NCI-H1105 (cell line): ENCODE measurements at places on chromosomes 3 and 15.

DNA sequence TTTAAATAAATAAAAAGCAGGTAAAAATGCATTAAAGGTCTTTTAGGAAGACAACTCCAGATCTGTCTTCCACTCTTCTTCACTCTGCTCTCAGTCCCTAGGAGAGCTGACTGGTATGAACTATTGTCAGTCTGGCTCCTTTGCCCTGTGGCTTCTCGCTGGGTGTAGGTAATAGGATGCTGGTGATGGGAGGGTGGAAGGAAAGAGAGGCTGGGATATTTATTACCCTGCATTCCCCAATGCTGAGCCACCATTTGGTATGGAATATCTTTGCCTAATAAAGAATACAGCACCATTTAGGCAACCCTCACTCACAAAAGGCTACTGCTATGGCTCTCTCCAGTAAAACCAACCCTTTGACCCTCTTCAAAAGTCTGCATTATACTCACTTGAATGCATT, 326.9 kb downstream of the CNTN3 start:
- no peak for DNase-seq

DNA sequence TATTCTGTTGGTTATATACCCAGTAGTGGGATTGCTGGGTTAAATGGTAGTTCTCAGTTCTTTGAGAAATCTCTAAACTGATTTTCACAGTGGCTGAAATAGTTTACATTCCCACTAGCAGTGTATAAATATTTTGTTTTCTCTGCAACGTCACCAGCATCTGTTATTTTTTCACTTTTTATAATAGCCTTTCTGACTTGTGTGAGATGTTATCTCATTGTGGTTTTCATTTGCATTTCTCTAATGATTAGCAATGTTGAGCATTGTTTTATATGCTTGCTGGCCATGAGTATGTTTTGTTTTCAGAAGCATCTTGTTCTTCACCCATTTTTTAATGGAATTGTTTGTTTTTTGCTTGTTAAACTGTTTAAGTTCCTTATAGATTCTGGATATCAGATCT, 612.7 kb upstream of the SGO1 start:
- DNase-seq: no peak

DNA sequence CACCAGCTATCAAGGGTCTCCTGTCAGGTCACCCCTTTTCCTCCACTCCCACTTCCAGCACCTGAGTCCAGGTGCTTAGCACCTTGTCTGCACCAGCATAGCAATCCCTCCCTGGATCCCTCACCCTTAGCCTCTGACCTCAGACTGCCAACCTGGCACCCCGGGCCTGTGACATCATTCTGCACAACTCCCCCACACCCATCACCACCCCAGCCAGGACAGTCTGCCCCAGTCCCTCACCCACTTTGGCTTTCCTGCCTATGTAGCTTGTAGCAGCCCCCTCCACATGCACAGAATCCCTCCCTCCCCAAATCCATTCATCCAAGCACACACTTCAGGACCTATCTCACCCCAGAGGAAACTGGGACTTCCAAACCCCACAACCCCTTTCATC, 819 bp upstream of the PLXNB1 start:
- no peak for DNase-seq

- no peak for DNase-seq
These were observed 86.0 kb upstream of the ALDH1L1 start for GRCh38 chr3:126266291-126266840.

DNA sequence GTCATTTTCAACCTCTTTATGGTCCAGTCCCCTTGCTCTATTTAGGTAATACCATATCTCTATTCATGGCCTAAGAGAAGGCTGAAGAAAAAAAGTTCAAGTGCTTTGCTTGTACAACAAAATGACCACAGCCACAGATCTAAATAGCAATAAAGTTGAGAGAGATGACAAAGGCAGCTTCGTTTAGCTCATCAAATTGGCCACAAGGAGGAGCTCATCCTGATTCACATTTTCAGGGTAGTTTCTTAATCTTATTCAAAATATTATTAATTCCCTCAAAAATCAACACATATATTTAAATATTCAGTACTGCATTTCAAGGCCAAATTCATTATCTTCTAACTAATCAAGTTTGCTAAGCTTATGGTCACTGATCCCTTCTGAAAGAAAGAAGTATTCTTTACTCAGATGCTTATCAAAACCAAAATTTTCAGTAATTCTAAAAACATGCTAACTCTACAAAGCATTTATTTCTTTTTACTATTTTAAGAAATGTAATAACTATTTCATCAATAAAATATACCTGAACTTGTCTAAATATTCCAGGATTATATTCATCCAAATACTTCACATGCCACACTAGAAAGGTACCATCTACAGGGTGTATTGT, 85.5 kb downstream of the DMXL2 start:
- DNase-seq: no peak

- DNase-seq: no peak
These were observed 26.1 kb downstream of the CMSS1 start for GRCh38 chr3:99843590-99844258.

GRCh38 chr15:91318931-91319330, 218.9 kb downstream of the SV2B start:
- no peak for DNase-seq
